ENCODE measurements at places on chromosomes 11 and 22.

DNA sequence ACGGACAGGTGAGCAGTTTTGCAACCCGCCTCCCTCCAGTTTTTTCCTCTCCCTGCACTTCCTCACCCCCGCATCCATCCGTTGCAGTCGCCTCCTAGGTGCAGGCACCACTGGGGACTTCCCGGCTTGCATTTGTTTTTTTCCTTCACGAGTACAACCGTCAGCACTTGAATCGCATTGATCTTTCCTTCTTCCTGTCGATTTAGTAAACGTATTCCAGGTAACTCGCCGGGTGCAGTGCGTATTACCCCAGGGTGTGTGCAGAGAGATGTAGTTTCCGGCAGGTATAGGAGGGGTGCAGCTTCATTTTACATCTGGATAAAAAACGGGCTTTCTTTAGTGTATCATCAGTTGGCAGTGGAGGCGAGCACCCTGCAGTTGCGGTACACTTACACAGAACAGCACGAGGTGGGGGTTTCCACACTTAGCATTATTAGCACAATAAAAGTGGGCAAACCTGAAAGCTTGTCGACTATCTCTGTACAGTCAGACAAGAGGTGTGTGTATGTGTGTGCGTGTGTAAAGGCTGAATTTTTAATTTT is at the start of gene SORL1-AS1:
SORL1-AS1 (minus strand) TSS at position 359 of the 542 bp plus-strand sequence.
- H3K27me3 ChIP-seq, result no peaks in the 10 kb centered on the region
- H3K4me1 ChIP-seq, result peaks cover 90% of the 10 kb centered on the region
- peaks cover 3% of the 10 kb centered on the region for H3K36me3 ChIP-seq
- peak within 1 kb of the TSS; percentile 99 for H3K27ac ChIP-seq

- H3K4me1 ChIP-seq, result no peaks in the 10 kb centered on the region
- no peak overlapping the region for H3K27ac ChIP-seq
- DNase-seq, result no peak
These were observed 74.9 kb downstream of the DSCAML1 start for GRCh38 chr11:117722082-117722481.

GRCh38 chr22:50665738-50666137 is 6.9 kb upstream of the SHANK3 start:
- DNase-seq, result no peak
- no peak overlapping the region for H3K27ac ChIP-seq
- no peak overlapping the region for H3K4me3 ChIP-seq
- H3K36me3 ChIP-seq, result no peaks in the 10 kb centered on the region
- H3K27me3 ChIP-seq, result peaks cover 9% of the 10 kb centered on the region

DNA sequence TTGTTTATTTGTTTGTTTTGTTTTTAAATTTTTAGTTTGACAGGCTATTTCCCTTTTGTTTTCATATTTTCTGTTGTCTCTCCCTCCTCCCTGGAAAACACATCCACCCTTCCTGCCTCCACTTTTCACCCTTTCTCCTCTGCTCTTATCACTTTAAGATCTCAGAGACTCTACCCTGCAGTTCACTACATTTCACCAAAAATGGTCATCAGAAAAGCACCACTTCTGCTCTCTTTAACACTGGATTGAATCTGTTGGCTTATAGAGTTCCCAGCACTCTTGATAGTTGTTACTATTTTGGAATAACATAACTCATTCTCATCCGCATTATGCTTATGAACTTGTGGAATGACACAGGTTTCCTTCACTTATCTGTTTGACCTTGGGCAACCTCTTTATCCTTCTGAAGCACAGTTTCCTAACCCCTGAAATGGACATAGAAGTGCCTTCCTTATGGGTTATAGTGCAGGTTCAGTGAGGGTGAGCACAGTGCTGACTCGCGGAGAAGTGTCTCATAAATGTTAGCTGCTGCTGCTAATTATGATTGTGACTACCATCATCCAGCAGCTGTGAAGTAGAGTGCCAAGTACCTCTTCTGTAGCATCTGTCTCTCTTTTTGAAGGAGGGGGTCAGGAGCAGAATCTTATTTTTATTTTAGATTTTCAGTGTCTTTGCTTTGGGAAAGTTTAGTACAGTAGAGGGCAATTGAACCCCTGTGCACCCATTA is 15.0 kb downstream of the TEAD1 start:
- DNase-seq, result no peak
- H3K36me3 ChIP-seq, result no peaks in the 10 kb centered on the region
- H3K4me1 ChIP-seq, result peaks cover 16% of the 10 kb centered on the region
- H3K27ac ChIP-seq, result no peak overlapping the region
- H3K27me3 ChIP-seq, result peaks cover 72% of the 10 kb centered on the region
- no peak overlapping the region for H3K4me3 ChIP-seq

- DNase-seq, result no peak
- no peak overlapping the region for H3K27ac ChIP-seq
- peaks cover 13% of the 10 kb centered on the region for H3K27me3 ChIP-seq
These were observed 65.4 kb upstream of the B3GAT1 start for GRCh38 chr11:134477486-134477885.

- no peak overlapping the region for H3K4me3 ChIP-seq
- no peaks in the 10 kb centered on the region for H3K4me1 ChIP-seq
These were observed 35.0 kb upstream of the MAPK1 start for GRCh38 chr22:21902296-21903087.

GRCh38 chr11:112588252-112588694 is 327.6 kb upstream of the PLET1 start:
- no peak overlapping the region for H3K27ac ChIP-seq
- DNase-seq, result peak; percentile 20
- no peaks in the 10 kb centered on the region for H3K4me1 ChIP-seq
- H3K4me3 ChIP-seq, result no peak overlapping the region

- H3K4me3 ChIP-seq, result peak overlapping the region; percentile 72
- peaks cover 97% of the 10 kb centered on the region for H3K4me1 ChIP-seq
- H3K27ac ChIP-seq, result peak overlapping the region; percentile 97
- peaks cover 5% of the 10 kb centered on the region for H3K36me3 ChIP-seq
These were observed 135.2 kb downstream of the MAML2 start for GRCh38 chr11:96207459-96208449.

DNA sequence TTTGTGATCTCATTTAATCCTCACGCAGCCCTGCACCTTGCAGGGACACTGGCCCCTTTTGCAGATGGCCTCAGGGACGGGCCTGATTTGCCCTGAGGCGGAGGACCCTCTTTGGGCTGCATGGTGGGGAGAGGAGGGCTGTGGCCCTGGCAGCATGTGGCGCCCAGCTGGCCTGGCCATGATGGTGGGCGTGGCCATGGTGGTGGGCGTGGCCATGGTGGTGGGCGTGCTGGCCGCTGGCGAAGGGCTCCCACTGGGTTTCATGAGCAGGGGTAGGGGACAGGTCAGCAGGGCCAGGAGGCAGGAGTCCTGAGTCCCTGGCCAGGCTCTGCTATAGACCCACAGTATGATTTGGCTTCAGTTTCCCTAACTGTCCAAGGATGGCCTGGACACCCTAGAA is 13.1 kb downstream of the WNT11 start:
- no peak for DNase-seq
- H3K4me1 ChIP-seq, result no peaks in the 10 kb centered on the region
- H3K4me3 ChIP-seq, result no peak overlapping the region
- no peak overlapping the region for H3K27ac ChIP-seq
- no peaks in the 10 kb centered on the region for H3K27me3 ChIP-seq
- H3K36me3 ChIP-seq, result no peaks in the 10 kb centered on the region

- no peak overlapping the region for H3K4me3 ChIP-seq
- H3K36me3 ChIP-seq, result no peaks in the 10 kb centered on the region
- peaks cover 17% of the 10 kb centered on the region for H3K27me3 ChIP-seq
- DNase-seq, result no peak
These were observed 13.6 kb upstream of the CDC42EP1 start for GRCh38 chr22:37546437-37547250.

DNA sequence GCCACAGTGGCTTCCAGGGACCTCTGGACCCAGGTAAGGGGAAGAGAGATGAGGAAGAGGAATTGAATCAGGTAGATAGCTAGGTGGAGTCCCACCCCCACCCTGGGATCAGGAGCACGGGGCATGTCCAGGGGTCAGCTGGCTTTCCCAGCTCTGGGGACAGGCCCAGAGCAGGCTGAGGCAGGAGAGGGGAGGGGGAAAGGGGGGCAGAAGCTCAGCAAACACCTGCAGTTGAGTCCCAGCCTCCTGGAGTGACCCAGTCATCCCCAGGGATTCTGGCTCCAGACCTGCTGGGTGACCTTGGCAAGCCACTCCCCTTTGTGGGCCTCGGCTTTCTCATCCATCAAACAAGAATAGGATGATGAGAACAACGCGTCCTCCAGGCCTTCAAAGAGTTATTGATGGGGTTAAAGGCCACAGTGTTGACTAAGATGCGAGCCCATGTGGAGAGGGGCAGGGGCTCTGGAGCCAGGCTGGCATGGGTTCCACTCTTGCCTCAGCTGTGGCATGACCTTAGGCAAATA is 16.0 kb downstream of the STARD10 start:
- H3K27me3 ChIP-seq, result peaks cover 4% of the 10 kb centered on the region
- H3K4me1 ChIP-seq, result peaks cover 11% of the 10 kb centered on the region
- H3K36me3 ChIP-seq, result no peaks in the 10 kb centered on the region
- no peak overlapping the region for H3K4me3 ChIP-seq

- no peak overlapping the region for H3K27ac ChIP-seq
- H3K36me3 ChIP-seq, result no peaks in the 10 kb centered on the region
- DNase-seq, result no peak
- no peaks in the 10 kb centered on the region for H3K4me1 ChIP-seq
- peaks cover 16% of the 10 kb centered on the region for H3K27me3 ChIP-seq
- H3K4me3 ChIP-seq, result no peak overlapping the region
These were observed 73.2 kb upstream of the LMO2 start for GRCh38 chr11:33965032-33965431.

GRCh38 chr11:30395751-30396150 is 72.8 kb downstream of the ARL14EP start:
- no peaks in the 10 kb centered on the region for H3K36me3 ChIP-seq
- peaks cover 2% of the 10 kb centered on the region for H3K27me3 ChIP-seq
- no peak overlapping the region for H3K27ac ChIP-seq
- H3K4me3 ChIP-seq, result no peak overlapping the region

DNA sequence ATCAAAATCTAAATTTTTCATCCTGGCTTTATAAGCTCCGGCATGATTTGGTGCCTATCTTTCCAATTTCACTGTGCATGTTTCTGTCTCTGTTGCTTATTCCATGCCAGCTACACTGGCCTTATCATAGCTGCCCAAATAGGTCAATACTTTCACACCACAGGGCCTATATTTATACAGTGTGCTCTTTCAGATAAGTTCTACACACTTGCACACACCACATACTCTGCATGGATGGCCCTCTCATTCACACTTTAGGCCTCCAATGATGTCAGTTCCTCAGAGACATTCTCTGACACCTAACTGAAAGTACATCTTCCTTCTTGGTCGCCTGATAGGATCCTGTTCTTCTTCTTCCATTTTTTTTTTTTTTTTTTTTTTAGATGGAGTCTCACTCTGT is 7.0 kb downstream of the ALG8 start:
- H3K27ac ChIP-seq, result no peak overlapping the region
- H3K4me1 ChIP-seq, result peaks cover 16% of the 10 kb centered on the region
- H3K36me3 ChIP-seq, result peaks cover 32% of the 10 kb centered on the region
- no peak for DNase-seq
- no peaks in the 10 kb centered on the region for H3K27me3 ChIP-seq
- H3K4me3 ChIP-seq, result no peak overlapping the region

DNA sequence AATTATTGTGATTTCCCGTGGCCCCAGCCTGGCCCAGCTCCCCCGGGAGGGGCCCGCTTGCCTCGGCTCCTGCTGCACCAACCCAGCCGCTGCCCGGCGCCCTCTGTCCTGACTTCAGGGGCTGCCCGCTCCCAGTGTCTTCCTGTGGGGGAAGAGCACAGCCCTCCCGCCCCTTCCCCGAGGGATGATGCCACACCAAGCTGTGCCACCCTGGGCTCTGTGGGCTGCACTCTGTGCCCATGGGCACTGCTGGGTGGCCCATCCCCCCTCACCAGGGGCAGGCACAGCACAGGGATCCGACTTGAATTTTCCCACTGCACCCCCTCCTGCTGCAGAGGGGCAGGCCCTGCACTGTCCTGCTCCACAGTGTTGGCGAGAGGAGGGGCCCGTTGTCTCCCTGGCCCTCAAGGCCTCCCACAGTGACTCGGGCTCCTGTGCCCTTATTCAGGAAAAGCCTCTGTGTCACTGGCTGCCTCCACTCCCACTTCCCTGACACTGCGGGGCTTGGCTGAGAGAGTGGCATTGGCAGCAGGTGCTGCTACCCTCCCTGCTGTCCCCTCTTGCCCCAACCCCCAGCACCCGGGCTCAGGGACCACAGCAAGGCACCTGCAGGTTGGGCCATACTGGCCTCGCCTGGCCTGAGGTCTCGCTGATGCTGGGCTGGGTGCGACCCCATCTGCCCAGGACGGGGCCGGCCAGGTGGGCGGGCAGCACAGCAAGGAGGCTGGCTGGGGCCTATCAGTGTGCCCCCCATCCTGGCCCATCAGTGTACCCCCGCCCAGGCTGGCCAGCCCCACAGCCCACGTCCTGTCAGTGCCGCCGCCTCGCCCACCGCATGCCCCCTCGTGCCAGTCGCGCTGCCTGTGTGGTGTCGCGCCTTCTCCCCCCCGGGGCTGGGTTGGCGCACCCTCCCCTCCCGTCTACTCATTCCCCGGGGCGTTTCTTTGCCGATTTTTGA is 3.3 kb upstream of the ANKRD13D start:
- H3K27me3 ChIP-seq, result no peaks in the 10 kb centered on the region
- H3K4me1 ChIP-seq, result peaks cover 39% of the 10 kb centered on the region
- DNase-seq, result no peak
- H3K36me3 ChIP-seq, result peaks cover 21% of the 10 kb centered on the region
- H3K27ac ChIP-seq, result peak overlapping the region; percentile 93

DNA sequence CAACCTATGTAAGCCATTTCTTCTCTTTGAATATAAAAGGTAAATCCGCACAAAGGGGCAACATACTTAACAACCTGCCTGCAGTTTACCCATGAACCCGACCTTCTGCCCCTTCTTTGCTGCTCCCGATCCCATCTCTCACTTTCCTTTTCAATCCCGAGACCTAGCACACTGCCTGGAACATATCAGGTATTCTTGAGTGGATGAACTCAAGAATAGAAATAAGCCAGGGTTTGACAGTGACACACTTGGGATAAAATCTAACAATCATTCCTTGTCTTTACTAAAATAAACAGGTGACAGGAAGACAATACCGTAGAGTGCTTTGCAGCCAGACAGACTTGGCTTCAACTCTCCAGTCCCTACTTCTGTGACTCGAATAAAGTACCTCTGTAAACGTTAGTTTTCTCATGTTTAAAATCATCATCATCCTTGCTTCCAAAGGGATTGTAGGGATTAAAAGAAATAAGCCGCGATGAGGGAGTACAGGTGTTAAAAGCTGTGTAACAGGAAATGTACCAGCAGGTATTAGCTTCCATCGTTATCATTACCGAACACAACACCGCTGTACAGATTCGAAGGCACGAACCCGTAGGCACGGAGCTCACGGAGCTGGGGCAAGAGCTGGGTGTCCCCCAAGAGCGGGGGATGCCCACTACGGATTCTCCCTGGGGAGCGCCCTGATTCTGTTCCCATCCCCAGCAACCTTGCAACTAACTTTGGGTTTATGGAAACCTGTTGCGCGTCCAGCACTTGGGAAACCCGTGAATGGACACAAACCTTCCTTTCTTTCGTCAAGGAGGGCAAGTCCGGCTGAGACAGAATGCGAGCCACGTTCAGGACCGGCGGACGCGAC is 720 bp downstream of the UFD1 start:
- peaks cover 34% of the 10 kb centered on the region for H3K4me1 ChIP-seq
- peak; percentile 12 for DNase-seq
- H3K4me3 ChIP-seq, result peak overlapping the region; percentile 97
- peak overlapping the region; percentile 99 for H3K27ac ChIP-seq

DNA sequence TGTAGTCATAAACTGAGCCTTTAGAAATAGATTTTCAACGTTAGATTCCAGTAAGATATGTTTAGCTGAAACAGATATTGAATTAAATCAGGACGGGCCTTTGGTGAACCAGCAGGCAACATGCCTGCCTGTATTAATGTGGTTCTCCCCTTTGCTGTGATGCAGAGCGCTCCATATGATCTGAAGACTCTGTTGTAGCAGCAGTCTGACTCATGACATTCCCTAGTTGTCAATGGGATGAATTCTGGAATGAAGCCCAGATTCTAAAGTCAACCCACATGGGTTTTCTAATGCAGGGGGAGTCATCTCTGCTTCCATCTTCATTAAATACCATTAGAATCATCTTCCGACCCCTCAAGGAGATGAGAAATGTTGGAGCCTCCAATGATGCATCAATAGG is 864.5 kb downstream of the NTM start:
- no peaks in the 10 kb centered on the region for H3K36me3 ChIP-seq
- H3K4me3 ChIP-seq, result no peak overlapping the region
- no peak for DNase-seq

Data from activated naive CD8-positive, alpha-beta T cell treated with anti-CD3 and anti-CD28 coated beads, Interleukin-2, amount 50 U/mL, for 24 hours (primary cell).